ENCODE measurements at places on chromosomes 1 and 21.

GRCh38 chr1:8825985-8826481 is 8.6 kb upstream of the RERE start:
- DNase-seq: no peak

- no peak for DNase-seq
Measured at GRCh38 chr1:180310095-180310494, 80.0 kb downstream of the LHX4 start.

DNA sequence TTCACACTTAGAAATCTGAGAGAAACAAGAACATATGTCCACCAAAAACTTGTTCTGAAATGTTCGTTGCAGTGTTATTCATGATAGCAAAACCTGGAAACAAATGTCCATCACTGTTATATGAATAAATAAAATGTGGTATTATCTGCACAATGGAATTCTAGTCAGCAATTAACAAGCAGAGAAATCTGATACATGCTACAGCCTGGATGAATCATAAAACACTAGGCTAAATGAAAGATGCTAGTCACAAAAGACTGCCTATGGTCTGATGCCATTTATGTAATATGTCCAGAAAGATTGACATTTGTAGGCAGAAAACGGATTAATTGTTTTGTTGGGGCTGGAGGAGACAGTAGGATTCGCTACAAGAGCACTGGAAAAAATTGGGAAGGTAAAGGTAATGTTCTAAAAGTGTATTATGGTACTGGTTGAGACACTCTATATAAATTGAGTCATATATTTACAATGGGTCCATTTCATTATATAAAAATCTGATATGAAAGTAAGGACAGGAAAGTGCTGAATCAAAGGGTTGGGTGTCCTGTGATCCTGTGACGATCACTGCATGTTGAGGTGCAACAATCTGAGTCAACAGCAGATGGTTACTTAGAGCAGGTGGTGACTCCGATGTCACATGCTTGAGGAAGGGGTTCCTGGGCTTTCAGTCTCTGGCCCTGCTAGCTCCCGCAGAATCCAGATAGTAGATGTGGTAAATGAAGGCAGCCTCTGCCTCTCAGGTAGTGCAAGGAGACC is 102.1 kb upstream of the NBPF4 start:
- no peak for DNase-seq

DNA sequence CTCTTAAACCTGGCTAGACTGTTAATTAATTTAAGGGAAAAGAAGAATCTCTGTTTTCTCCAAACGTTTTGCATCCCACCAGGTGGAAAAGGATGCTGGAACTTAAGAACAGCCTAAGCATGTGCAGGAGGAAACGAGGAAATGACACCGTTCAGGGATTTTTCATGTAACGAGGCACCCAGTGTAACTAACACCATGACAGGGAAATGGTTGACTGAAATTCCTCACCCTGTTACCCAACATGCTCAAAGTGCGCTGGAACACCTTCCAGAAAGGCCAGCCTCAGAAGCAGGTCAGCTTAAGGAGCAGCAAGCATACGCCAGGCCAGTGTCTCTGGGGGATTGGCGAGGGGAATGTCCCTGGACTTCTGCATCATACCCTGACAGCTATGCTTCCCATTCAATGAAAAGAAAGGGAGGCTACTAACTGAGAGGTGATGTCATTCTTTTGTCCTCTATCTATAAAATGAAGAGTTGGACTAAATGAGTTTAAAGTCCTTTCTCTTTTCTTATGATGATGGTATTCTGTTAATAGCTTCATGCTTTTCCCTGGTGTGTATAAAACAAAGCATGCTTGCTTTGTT is 21.6 kb downstream of the TNN start:
- DNase-seq: no peak

GRCh38 chr21:15006594-15007230 is 58.1 kb downstream of the NRIP1 start:
- DNase-seq: no peak

GRCh38 chr1:1091344-1092148 is 17.4 kb upstream of the RNF223 start:
- DNase-seq: no peak

DNA sequence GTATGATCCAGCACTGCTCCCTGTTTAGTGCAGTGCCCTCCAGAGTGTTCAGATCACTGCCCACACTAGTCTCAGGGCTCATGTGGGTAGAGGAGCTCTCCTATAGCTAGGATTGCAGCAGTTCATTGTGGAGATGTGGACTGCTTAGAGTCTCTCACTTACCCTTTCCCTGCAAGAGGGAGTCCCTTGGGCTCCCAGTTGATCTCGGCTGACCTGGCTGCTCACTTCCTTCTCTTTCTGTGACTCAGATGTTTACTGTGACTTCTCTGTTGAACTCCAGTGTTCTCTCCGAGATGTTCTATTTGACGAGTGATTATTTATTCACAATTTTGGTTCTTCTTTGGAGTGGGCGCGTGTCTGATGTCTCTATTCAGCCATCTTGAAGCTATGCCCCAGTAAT is 141.9 kb downstream of the PTBP2 start:
- no peak for DNase-seq

DNA sequence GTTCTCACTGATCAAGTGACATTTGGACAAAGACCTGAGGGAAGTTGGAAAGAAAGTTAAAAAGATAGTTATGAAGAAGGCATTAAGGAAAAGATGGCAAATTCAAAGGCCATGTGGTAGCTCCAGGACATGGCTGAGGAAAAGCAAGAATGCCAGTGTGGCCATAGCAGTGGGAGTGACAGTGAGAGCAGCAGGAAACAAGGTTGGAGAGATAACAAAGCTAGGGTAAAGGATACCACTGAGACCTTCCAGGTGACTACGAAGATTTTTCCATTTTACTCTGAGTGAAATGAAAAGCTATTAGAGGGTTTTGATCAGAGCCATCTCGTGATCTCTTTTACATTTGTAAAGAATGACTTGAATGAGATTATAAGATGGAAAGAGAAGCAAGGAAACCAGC is 170.6 kb downstream of the SLC44A5 start:
- no peak for DNase-seq

- DNase-seq: no peak
Measured at GRCh38 chr1:39969531-39970270, 14.8 kb downstream of the MFSD2A start.

- no peak for DNase-seq
Measured at GRCh38 chr1:191432817-191433216, 725.4 kb upstream of the RGS18 start.

DNA sequence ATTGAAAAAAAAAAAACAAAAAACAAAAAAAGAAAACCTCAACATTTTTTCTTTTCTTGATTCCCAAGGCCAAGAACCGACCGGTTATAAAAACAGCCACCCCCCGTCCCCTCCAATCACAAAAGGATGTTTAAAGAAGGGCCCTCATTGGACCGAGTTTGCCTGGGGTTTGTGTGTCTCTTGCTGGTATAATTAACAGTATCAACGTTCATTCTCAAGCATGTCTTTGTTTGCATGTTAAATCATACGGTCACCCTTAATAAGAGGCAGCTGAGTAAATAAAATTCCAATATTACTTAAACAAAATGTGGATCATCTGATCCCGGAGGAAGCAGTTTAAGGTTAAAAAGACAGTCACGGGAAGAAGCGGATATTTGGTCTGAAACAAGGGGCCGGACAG is 201.1 kb downstream of the PRDM2 start:
- DNase-seq: no peak

GRCh38 chr1:162026881-162027280 is 3.2 kb upstream of the OLFML2B start:
- DNase-seq: no peak

GRCh38 chr21:45551316-45551715 is 9.1 kb upstream of the SLC19A1 start:
- DNase-seq: no peak

DNA sequence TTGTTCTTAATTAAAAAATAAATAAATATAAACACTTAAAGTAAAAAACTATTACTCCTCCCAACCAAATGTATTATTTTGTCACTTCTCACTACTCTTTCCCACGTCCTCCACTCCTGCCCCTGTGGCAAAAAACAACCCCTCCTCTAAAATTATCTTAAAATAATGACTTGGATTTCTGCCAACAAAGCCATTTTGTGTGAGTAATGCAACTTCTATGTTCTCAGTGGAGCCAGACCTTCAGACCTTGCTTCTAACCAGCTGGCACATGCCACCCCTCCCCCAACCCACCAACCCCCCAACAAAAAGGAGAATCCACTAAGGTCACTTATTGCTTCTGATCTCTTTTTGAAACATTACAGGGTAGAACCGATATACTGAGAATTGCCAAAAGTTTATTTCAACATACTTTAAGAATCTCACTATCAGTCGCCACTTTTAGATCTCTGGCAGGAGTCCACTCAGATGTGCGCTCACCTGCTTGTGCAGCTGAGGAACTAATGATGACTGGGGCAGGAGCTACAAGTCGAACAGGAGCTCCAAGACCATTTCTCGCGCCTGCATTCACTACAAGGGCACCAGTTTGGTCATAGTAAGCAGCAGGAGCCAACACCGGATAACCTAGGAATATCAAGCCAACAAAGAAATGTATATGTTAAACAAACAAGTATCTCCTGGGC is 58.3 kb upstream of the SDC3 start:
- DNase-seq: no peak

- DNase-seq: peak; percentile 82
Measured at GRCh38 chr1:161185732-161186311, 8.5 kb upstream of the B4GALT3 start.

DNA sequence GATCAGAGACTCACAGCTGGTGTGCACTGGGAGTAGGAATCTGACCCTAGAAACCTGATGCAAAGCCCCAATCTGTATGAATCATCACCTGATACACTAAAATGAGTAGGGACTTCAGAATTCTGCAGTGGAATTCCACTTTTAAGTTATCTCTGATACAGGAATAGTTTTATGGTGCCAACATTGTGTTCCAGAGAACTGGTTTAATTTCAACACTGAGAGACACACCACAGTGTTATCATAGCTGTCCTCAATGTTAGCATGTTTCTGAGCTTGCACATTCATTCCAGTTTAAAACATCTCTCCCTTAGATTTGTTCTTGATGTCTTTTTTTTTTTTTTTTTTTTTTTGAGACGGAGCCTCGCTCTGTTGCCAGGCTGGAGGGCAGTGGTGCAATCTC is 7.1 kb downstream of the UTS2 start:
- DNase-seq: no peak

DNA sequence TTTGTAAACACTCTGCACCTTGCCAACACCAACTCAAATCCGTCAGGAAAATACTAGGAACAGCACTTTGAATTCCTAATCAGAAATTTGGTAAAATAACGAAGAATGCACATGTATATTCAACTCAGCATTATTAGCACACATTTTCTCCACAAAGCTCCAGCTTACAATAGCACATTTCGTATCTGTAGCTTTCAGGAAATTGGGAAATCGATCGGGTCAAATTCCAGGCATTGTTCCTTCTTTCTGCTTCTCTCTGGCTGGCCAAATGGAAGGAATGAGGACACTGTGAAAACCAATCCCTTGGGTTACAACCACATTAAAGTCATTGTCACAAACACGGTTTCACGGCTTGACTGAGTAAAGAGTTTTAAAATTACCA is 58.6 kb downstream of the NPHP4 start:
- DNase-seq: no peak

DNA sequence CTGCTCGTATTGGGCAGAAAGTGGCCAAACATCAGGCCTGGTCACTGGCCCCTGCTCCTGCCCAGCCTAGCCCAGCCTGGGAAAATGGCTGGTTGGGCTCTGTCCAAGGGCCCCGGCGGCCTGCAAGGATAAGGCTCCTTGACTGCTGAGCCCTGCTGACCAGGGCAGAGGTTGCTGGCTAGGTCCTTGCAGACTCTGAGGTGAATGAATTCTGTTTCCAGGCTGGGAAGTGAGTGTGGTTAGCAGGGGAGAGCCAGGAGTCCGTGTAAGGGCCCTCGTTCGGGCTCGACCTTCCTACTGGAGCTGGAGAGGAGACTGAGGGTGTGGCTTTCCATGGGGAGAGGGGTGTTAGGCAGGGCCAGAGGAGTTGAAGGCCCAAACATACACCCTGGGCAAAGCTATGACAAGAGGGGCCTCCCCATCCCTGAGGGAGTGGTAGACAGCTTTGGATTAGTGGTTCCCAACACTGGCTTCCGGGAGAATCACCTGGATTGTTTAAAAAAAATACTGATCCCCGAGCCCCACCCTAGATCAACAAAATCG is 20.6 kb downstream of the CSF1 start:
- DNase-seq: no peak

DNA sequence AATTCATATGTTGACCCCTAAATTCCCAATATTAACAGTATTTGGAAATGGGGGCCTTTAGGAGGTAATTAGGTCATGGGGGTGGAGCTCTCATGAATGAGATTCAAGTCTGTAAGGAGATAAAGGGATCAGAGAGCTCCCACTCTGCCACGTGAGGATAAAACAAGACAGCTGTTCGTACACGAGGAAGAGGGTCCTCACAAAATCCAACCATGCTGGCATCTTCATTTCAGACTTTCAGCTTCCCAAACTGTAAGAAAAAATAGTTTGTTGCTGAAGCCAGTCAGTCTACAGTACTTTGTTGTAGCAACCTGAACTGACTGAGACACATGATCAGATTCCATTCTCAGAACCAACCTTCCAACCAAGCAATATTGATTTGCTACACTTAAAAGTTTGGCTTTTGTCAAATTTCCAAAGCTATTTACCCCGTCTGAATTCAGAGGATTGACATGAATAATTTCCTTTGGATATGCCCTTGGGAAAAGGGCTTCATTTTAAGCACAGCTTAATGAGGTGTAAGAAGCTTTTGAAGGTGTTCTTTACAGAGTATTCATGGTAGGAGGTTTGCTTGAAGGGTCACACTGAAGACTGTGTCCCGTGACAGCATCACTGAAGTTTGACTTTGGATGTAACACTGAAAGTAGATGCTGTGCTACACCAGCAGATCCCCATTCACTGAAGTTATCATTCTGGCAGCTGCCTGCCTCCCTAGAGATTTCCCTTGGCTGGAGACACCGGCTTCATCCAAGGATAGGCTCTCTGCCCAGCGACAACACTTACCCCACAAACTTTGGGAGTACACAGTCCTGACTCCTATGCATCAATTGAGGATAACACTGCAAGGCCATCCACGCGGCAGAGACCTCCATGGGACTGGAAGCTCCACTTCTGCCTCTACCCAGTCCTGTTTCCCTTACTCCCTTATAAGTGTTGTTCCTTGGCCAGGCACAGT is 4.9 kb upstream of the OMA1 start:
- no peak for DNase-seq

DNA sequence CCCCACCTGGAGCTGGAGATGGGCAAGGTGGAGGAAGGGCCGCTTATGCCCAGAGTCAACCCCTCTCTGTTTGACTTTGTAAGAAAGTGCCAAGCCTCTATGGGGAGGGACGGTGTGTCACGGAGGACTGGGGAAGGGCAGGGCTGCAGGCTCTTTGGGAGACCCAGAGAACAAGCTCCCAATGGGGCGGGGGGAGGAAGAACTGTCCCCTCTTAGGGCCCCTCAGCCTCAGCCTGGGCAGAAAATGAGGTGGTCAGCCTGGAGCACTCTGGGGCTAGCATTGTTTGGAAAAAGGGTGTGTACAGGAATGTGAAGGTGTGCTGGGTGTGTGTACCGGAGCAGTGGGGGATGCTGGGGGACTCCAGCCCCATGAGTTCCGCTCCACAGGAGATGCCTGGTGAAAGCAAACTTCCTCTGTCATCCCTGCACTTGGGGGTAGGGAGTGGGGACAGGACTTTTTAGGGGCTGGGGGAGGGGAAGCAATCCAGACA is 1.2 kb upstream of the INAVA start:
- no peak for DNase-seq
